Breast epithelium (tissue), 4 donors: ENCODE measurements at places on chromosomes 7 and 10. TPM values are rescaled to one million over a fixed set of nuclear protein-coding genes. Genes with fewer than 3 reads are reported as not detected.

DNA sequence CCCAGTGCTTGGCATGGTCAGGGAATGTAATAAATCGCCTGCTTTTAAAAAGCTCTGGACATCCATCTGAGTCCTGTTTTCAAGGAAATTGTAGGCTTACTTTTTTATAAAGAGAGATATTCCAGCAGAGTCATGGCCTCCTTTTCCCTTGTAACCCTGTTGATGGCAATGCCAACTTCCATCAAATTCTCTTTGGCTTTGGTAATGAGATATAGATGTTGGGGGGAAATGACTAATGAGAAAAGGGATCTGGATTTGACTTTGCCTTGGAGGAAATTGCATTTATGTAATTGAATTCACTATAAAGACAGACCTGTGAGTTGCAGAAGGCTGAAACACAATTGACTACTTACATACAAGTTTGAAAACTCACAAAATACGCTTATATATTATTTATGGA, 347.5 kb downstream of the GPR158 start:
- H3K4me3 ChIP-seq: no peak overlapping the region
- H3K27me3 ChIP-seq: no peaks in the 10 kb centered on the region
- H3K4me1 ChIP-seq: no peaks in the 10 kb centered on the region
- DNase-seq: no peak
- H3K36me3 ChIP-seq: no peaks in the 10 kb centered on the region
- H3K27ac ChIP-seq: no peak overlapping the region

Gene FKBP9
- total RNA-seq: 100 TPM

GRCh38 chr10:7251696-7252465, 159.0 kb downstream of the SFMBT2 start:
- no peak overlapping the region for H3K27ac ChIP-seq
- no peak overlapping the region for H3K4me3 ChIP-seq
- no peaks in the 10 kb centered on the region for H3K27me3 ChIP-seq
- H3K36me3 ChIP-seq: no peaks in the 10 kb centered on the region
- no peaks in the 10 kb centered on the region for H3K4me1 ChIP-seq

Gene CAV2
- total RNA-seq: 63.3 TPM

DNA sequence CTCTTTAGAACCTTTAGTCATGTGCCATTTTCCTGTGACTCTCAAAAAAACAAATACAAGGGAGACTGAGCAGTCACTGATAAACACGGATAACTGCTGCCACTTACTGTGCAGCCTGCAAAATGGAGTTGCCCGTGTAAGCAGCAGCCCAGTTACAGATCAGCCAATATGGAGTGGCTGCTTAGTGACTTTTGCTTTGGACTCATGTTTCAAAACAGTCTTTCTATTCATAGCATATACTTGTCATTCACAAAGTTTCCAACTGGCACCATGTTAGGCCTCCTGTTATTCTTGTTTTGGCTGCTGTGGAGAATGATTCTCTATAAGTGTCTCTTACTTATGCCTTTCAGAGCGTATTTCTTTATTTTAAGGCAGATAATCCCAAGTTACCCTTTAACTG, 3.0 kb downstream of the FAM204A start:
- H3K36me3 ChIP-seq: no peaks in the 10 kb centered on the region
- no peak overlapping the region for H3K27ac ChIP-seq
- H3K4me1 ChIP-seq: no peaks in the 10 kb centered on the region
- DNase-seq: no peak
- no peak overlapping the region for H3K4me3 ChIP-seq

DNA sequence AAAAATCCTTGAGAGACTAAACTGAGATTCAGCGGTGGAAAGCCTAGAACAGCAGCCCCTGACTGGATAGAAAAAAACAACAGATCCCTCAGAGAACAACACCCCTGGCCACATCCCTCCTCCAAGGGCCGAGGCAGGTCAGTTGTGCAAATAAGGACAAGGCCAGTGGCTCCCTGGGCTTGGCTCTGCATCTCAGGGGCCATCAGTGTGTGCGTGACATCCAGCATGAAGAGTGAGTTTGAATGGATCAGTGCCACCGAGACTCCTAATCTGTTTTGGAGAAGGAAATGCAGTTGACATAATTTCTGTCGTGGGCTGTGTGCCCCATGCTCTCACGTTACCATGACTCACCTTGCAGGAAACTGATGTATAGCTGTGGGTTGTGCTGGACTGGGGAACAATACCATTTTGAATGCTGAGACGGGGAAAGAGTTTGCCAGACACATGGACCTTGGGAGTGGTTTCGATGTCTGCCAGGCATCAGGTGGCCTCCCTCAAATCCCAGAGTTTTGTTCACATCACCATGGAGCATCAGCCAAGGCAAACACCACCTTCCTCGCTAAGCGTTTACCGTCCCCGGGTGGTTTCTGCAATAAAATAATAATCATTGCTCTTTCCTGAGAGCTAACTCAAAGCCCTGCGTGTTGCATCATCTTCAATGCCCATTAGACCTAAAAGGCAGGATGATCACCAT, 153.2 kb upstream of the FZD8 start:
- no peaks in the 10 kb centered on the region for H3K36me3 ChIP-seq
- no peaks in the 10 kb centered on the region for H3K4me1 ChIP-seq
- H3K27ac ChIP-seq: no peak overlapping the region
- H3K4me3 ChIP-seq: no peak overlapping the region
- no peak for DNase-seq
- H3K27me3 ChIP-seq: no peaks in the 10 kb centered on the region

- H3K4me1 ChIP-seq: no peaks in the 10 kb centered on the region
- H3K4me3 ChIP-seq: no peak overlapping the region
- no peaks in the 10 kb centered on the region for H3K36me3 ChIP-seq
- H3K27ac ChIP-seq: no peak overlapping the region
- no peak for DNase-seq
- H3K27me3 ChIP-seq: no peaks in the 10 kb centered on the region
Measured at GRCh38 chr10:7768417-7768816, 19.4 kb downstream of the KIN start.

DNA sequence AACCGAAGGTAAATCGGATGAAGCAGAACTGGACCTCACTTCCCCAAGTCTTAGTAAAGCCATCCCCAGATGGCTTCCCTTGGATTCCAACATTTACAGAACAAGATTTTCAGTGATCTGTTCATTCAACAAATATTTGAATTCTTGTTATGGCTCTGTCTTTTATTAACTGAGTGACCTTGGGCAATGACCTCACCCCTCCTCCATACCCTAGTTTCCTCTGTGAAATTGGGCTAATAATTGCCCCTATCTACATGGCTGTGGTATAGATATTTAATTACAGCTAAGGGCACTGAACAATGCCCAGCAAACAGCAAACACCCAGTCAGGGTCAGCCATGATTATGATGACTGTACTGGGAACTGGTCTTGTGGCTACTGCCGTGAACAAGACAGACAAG, 19.1 kb downstream of the TECTB start:
- H3K4me3 ChIP-seq: no peak overlapping the region
- H3K36me3 ChIP-seq: no peaks in the 10 kb centered on the region

DNA sequence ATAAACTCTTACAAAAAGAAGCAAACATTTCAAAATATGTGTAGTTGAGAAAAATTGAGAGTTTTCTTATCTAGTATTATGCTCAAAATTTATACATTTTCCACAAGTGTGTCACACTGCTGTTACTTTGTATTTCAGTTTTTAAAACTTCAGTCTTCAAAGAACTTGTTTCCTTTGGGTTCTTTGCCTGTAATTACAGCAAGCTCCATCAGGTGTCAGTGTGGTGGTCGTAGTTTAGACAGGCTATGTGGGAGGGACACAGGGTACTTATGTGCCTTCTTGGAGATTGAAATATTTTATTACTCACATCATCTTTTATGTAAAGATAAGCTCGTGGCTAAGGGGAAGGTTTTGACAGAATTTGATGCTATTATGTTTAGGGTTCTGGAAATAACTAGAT, 360.5 kb downstream of the FGFR2 start:
- DNase-seq: no peak
- H3K27ac ChIP-seq: no peak overlapping the region
- no peaks in the 10 kb centered on the region for H3K27me3 ChIP-seq
- H3K4me3 ChIP-seq: no peak overlapping the region
- no peaks in the 10 kb centered on the region for H3K4me1 ChIP-seq
- H3K36me3 ChIP-seq: no peaks in the 10 kb centered on the region

- no peaks in the 10 kb centered on the region for H3K27me3 ChIP-seq
- H3K27ac ChIP-seq: no peak overlapping the region
- no peaks in the 10 kb centered on the region for H3K36me3 ChIP-seq
- no peak overlapping the region for H3K4me3 ChIP-seq
- no peaks in the 10 kb centered on the region for H3K4me1 ChIP-seq
Measured at GRCh38 chr7:24051651-24052050, 232.3 kb upstream of the NPY start.

Gene BLVRA
- 62.9 TPM for total RNA-seq

DNA sequence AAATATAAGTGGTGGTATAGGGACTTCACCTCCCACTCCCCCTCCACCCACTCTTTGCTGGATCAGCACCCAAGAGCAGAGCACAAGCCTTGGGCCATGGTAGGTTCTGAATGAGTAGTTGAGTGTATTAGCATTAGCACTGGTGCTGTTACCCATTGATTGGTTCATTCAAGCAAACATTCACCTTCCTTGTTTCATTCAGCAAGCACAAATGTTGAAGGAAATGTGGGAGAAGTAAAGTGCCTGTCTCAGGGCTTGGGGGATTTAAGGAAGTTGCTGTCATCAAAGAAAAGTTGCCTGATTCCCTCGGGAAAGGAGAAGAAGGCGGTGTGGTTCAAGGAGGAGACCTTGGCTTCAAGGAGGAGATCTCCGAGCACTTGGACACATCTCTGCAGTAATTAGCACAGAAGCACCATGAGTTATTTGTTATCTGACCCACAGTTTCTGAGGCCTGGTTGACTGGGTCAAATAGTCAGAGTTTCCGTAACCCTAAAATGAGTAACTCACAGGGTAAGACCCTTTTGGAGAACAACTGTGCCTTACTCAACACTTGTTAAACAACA, 17.3 kb downstream of the IL2RA start:
- H3K4me1 ChIP-seq: no peaks in the 10 kb centered on the region
- H3K4me3 ChIP-seq: no peak overlapping the region
- H3K27me3 ChIP-seq: no peaks in the 10 kb centered on the region
- no peaks in the 10 kb centered on the region for H3K36me3 ChIP-seq
- no peak for DNase-seq

- H3K27me3 ChIP-seq: no peaks in the 10 kb centered on the region
- H3K4me3 ChIP-seq: no peak overlapping the region
- no peaks in the 10 kb centered on the region for H3K4me1 ChIP-seq
- DNase-seq: no peak
- H3K36me3 ChIP-seq: no peaks in the 10 kb centered on the region
Measured at GRCh38 chr10:45470098-45471012, 96.3 kb downstream of the ALOX5 start.

GRCh38 chr10:120979435-120980278, 128.5 kb downstream of the WDR11 start:
- H3K27me3 ChIP-seq: peaks cover 25% of the 10 kb centered on the region
- H3K27ac ChIP-seq: no peak overlapping the region
- H3K4me1 ChIP-seq: no peaks in the 10 kb centered on the region
- H3K4me3 ChIP-seq: peak overlapping the region; percentile 55
- peak; percentile 28 for DNase-seq
- H3K36me3 ChIP-seq: no peaks in the 10 kb centered on the region

DNA sequence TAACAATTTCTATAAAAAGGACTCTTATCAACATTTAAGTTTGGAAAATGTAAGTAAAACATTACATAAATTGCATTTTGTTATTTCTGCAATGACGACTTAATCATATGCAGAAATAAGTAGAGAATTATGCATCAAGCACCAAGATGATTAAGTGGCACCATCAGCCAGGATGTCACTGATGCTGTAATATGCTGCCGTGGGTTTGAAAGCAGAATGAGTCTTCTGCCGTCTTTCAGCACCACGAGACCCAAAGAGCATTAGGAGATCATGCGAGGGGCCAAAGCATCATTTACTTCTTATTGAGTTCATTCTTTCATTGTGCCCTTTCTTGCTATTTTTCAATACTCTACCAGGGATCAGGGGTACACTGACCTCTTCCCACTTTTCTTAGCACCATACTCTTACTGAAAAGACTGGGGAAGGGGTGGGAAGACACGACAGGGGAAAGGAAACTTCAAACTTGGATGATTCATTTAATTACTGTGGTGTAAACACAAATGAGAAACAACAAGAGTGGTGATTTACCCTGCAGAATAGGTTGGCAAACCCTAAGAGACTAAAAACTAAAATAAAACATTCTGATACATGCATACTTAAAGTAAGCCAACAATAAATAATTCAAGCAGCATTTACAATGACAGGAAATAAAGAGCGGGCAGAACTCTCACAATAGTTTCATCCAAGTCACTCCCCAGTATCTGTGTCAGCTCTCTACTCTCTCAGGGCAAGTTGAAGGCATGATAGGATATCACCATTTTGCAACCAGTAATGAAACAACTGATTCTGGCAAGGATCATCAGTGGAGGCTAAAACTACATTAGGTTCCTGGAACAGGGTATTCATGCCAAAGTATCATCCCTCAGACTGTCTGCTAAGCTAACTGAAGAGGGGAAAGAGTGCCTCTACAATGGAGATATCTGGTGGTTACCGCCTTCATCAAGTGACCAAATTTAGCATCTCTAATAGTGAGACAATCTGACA, 70.8 kb downstream of the CUL2 start:
- DNase-seq: no peak
- no peaks in the 10 kb centered on the region for H3K27me3 ChIP-seq
- no peaks in the 10 kb centered on the region for H3K4me1 ChIP-seq
- H3K27ac ChIP-seq: no peak overlapping the region

- no peak overlapping the region for H3K4me3 ChIP-seq
- H3K4me1 ChIP-seq: no peaks in the 10 kb centered on the region
- DNase-seq: no peak
- no peaks in the 10 kb centered on the region for H3K36me3 ChIP-seq
- H3K27ac ChIP-seq: peak overlapping the region; percentile 69
Measured at GRCh38 chr10:58952162-58952601, 224.3 kb upstream of the PHYHIPL start.

Gene ADCYAP1R1
- total RNA-seq: 4.1 TPM

DNA sequence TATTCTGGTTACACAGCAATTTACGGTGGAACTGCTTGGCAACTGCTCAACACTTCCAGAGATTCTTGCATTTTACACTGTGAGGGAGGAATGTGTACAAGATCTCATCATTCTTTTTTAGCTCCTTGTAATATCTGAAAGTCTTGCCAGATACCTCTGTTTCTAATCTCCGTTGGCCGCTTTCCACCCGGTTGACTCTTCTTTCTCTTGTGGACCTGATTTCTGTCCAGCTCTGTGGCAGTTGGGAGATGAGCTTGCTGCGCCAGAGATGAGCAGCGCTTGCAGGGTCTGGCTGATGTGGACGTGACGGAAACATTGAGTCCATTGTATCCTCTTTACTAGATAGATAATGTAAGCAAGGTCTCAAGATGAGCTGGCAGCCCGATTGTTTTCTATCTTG, 27.6 kb downstream of the SPAG6 start:
- H3K27me3 ChIP-seq: no peaks in the 10 kb centered on the region
- no peaks in the 10 kb centered on the region for H3K4me1 ChIP-seq
- H3K4me3 ChIP-seq: no peak overlapping the region
- no peak overlapping the region for H3K27ac ChIP-seq

- no peak overlapping the region for H3K27ac ChIP-seq
- no peaks in the 10 kb centered on the region for H3K4me1 ChIP-seq
- H3K27me3 ChIP-seq: no peaks in the 10 kb centered on the region
- no peak for DNase-seq
- H3K36me3 ChIP-seq: no peaks in the 10 kb centered on the region
Measured at GRCh38 chr7:48053736-48054135, 18.4 kb downstream of the C7orf57 start.

GRCh38 chr10:132075909-132076577, 10.3 kb downstream of the JAKMIP3 start:
- no peak for DNase-seq
- H3K27me3 ChIP-seq: no peaks in the 10 kb centered on the region
- no peaks in the 10 kb centered on the region for H3K36me3 ChIP-seq
